ENCODE measurements at places on chromosomes 6 and 20. TPM values are rescaled to one million over a fixed set of nuclear protein-coding genes. Genes with fewer than 3 reads are reported as not detected.
A peak's percentile ranks its signal among the peaks of the same experiment; 100 is the strongest.

DNA sequence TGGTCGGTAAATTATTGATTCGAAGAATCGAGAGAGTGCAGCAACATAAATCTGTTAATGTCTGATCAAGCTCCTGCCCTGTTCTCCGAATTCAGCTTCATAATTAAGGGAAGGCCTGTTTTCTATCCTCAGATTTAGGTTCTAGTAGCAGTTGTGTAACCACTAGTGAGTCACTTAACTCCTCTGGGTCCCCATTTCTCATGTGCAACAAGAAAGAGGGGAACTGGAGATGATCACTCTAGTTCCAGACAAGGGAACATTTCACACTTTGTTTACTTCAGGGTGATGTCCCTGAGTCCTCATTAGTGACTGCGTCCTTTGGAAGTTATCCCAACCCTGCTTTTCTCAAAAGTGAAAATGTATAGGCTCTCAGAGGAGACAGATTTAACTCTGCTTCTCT, 68.1 kb upstream of the RNF146 start:
- no peak for DNase-seq

- no peak for DNase-seq
These were observed 44.8 kb upstream of the ENPP1 start for GRCh38 chr6:131762984-131763383.

- no peak for DNase-seq
These were observed 7.6 kb upstream of the BTN3A3 start for GRCh38 chr6:26432627-26433201.

- DNase-seq = no peak
These were observed 5.6 kb upstream of the ANKRD60 start for GRCh38 chr20:58233881-58234528.

GRCh38 chr20:46030284-46031013, 1.4 kb downstream of the SLC12A5 start:
- DNase-seq = no peak

- peak; percentile 29 for DNase-seq
These were observed 38.9 kb downstream of the SMAP1 start for GRCh38 chr6:70706491-70707123.

DNA sequence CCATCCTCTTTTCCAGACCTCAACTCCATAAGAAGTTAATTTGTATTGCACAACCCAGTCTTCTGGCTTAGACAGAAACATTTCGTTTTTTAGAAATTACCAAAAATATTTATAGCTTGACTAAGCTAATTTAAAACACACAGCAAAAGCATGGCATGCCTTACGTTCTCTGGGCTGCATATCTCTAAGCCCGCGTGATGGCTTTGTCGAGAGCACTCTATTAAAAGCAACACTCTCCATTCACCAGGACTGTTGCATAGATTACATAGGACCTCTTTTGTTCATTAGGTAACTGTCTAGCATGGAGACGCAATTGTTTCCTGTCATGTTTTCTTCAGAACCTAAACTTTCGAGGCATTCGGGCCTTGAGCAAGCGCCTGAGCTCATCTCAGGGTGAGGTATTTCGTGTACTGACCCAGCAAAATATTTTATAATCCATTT, 104.5 kb downstream of the IBTK start:
- DNase-seq = no peak

DNA sequence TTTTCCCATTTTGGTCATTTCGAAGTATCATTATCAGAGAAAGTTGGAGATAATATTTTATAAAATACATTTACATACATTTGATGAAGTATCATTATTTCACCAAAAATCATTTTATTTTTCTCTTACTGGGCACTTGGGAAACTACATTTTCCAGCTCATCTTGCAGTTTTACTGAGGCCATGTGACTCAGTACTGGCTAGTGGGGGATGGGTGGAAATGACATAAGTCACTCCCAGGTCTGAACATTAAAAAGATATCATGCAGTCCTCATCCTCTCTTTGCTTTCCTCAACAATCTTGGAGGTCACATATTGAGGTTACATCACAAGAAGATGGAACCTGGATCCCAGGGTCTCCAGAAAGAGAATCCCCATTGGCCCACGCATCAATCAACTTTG, 84.1 kb downstream of the CD24 start:
- no peak for DNase-seq

DNA sequence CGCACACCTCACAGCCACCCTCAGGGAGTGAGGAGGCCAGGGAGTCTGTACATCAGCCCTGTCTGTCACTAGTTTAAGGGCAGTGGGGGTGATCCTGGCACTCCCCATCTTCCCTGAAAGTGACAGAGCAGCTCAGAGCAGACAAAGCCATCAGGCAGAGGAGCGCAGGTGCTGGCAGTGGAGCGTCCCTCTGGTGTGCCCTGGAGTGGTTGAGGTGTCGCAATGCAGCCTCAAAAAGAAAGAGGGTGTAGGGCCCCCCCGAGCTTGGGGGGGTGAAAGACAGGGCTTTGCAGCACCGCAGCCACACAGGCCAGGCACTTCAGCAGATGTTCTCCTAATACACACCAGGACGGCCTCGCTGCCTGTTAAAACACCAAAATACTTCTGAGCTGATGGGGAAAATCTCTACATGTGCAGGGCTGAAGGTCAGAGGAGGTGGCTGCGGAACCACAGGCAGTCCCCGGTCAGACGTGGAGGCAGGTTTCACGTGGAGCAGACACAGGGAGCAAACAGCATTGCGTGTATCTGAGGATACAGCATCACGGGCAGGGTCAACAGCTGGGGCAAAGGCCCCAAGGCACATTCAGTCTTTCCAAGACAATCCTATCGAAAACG, 69.5 kb downstream of the PREX1 start:
- DNase-seq = no peak

The CCN6 gene
- polyA plus RNA-seq = 0.28 TPM

The F13A1 gene
- polyA plus RNA-seq = 54.5 TPM

The OR12D3 gene
- polyA plus RNA-seq = not detected

GRCh38 chr6:133964052-133964451, 11.0 kb downstream of the TBPL1 start:
- DNase-seq = no peak

- DNase-seq = no peak
These were observed 56.4 kb downstream of the SMPDL3A start for GRCh38 chr6:122845464-122845863.

GRCh38 chr20:59022754-59023153, 3.5 kb downstream of the TUBB1 start:
- DNase-seq = no peak

The CDC5L gene
- 24.1 TPM for polyA plus RNA-seq

DNA sequence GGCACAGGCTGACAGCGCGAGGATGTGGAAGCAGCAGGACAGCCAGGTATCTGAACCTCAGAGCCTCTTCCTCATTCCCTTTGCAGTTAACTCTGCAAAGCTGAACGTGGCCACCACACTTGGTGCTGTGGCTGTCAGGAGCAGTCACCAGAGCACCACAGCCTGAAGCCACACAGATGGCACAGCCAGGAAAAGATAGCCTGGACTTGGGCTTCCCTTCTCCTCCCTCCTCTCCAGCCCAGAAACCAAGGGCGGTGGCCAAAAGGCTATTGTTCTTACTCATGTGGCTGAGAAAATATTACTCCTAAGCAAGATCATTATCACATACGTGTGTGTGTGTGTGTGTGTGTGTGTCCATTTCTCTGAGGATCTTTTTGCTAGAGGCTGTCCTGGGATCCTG, 39.8 kb downstream of the CD164 start:
- DNase-seq = no peak

DNA sequence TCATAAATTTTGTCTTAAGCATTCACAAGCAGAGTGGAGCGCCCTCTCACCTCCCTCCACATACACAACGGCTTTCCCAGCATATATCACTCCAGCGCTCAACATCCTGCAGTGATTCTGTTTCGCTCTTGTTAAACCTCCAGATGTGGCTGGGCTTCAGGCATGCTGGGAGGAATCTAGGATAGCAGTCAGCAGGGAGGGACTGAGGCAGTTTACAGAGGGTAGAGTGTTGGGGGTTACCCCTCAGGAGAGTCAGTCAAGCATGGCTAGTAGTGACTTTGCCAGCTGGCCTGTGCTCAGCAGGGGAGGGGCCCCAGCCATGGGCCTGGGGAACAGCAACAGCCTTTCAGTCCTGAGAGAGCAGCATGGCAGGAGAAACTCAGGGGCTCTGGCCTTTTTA, 161.4 kb upstream of the FLRT3 start:
- peak; percentile 27 for DNase-seq

DNA sequence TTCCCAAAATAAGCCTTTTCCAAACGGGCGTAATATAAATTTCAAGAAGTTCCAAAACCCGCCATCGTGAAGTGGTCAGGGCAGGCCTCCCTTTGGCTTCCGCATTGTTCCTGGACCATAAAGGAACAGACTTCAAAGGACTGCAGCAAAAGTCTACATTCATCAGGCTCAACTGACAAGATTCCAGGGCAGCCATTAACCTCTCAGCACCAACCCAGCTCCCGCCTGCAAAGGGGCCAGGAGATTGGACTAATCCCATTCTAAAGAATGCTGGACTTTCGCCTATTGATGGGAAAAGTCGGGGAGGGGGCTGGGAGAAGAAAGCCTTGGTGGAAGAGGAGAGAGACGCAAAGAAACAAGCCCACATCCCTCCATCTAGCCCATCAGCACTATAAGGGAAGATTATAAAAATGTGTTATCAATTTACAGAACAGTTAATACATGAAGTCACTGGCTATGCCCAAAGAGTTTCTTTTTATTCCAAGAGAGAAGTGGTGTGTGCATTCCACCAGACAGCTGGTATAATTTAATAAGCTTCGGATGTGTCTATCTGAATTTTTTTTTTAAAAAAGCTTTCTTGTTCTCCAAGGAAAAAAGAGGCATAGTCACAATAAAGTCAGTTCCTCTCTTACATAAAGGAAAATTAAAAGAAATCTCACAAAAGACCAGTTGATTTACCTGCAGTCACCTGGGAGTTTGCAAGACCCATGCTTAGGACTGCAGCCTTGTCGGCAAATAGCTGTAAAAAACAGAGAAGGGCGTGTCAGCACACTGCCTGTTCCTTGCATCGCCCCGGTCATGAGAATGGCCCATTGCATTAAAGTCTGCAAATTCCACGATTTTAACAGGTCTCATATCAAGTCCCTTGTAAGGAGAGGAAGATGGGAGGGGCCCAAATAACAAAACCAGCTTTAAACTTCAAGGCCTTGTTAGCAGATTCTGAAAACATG, 17.8 kb downstream of the JAG1 start:
- DNase-seq = no peak

GRCh38 chr20:40703975-40704530, 15.0 kb upstream of the MAFB start:
- no peak for DNase-seq

- DNase-seq = no peak
These were observed 16.8 kb downstream of the RPP40 start for GRCh38 chr6:4986999-4987398.

The TMEM170B gene
- 6.3 TPM for polyA plus RNA-seq

The ZC3H12D gene
- polyA plus RNA-seq = 0.46 TPM

DNA sequence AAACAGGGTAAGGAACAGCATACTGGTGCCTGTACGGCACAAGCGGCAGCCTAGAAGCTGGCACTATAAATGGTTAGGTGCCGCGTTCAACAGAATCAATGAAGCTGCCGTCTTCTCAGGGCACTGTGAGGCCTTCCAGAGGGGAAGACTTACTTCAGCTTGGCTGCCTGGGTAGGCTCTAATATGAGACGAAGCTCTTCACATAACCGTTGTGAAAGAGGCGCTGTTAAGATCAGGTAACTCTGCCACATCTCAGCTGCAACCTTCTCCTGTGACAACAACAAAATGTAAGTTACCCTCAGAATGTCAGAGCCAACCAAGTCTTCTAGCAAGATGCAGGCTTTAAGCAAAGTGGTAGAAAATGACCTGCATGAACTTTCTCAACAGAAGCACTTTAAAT, 12.0 kb upstream of the LYRM2 start:
- no peak for DNase-seq

DNA sequence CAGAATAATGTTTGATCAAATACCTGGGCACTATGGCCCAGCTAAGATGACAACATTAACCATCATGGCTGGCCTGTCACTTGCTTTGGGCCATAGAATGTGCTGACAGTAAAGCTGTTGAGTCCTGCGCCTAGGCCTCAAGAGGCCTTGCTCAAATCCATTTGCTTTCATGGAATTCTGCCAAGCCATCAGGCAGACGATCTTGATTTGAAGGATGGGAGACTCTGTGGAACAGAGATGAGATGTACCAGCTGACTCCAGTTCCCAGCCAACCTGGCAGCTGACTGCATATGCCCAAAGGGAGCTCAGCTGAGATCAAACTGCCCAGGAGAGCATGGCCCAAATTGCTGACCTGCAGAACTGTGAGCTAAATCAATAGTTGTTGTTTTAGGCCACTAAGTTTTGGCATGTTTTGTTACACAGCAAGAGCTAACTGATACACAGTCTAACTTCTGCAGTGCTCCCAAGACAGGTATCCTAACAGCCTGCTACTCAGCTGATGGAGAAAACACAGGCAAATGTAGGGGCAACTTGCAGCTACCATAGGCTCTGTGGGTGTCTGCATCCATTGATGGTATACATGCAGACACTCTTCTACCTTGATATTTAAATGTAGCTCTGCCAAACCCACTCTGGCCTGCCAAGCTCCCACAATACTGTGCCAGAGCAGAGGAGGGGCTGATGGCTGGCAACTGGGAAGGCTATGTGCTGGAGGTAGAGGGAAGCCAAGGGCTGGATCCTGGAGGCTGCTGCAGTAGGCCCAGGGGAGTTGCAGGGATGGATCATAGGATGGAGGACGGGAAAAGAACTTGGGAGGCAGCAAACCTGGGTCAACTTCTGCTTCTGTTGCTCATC, 55.2 kb upstream of the RNF24 start:
- DNase-seq = no peak

GRCh38 chr20:20192366-20192765, 140.0 kb downstream of the CFAP61 start:
- no peak for DNase-seq

DNA sequence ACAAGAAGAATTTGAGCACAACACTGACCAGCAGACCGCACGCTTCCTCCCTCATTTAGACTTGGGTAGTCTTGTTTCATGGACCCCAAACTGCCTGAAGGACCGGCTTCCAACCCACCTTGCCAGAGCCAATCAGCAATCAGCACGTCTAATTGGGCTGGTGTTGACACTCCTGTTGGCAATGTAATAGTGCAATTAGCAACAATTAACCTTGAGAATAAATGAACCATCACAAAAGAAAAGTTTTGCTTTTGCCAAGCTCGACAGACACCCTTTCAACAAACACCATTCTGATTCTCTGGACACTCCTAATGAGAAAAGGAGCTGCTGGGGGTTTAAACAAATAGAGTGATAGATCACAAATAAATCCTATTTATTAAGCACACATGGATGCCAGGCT, 61.0 kb downstream of the EDN3 start:
- DNase-seq = no peak

DNA sequence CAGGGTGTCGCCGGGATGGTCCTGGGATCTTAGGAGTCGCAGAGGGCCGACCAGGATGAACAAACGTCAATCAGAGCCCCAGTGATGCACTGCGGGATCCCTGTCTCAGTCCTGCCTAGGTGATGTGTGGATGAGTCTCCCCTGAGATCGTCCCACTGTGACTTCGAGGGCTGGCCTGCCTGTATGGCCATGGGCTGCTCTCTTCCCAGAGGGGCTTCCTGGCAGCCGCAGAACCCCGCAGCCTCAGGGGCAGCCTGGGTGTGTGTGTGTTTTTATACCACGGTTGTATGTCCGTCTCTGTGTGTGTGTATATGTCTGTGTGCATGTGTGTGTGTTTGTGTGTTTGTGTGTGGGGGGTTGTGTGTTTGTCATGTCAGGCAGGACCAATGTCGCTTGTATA, 111.6 kb downstream of the MYLK4 start:
- DNase-seq = no peak

GRCh38 chr6:3533981-3534380, 77.1 kb upstream of the SLC22A23 start:
- DNase-seq = no peak

The KCNK16 gene
- polyA plus RNA-seq = not detected
